ENCODE measurements at places on chromosomes 13 and 19.

- DNase-seq: no peak
Observed at GRCh38 chr19:2686360-2686759, 16.1 kb downstream of the GNG7 start.

GRCh38 chr13:20360041-20360491 is 127.9 kb upstream of the GJB6 start:
- no peak for DNase-seq

- peak; percentile 90 for DNase-seq
Observed at GRCh38 chr13:93727211-93728141, 500.9 kb downstream of the GPC6 start.

DNA sequence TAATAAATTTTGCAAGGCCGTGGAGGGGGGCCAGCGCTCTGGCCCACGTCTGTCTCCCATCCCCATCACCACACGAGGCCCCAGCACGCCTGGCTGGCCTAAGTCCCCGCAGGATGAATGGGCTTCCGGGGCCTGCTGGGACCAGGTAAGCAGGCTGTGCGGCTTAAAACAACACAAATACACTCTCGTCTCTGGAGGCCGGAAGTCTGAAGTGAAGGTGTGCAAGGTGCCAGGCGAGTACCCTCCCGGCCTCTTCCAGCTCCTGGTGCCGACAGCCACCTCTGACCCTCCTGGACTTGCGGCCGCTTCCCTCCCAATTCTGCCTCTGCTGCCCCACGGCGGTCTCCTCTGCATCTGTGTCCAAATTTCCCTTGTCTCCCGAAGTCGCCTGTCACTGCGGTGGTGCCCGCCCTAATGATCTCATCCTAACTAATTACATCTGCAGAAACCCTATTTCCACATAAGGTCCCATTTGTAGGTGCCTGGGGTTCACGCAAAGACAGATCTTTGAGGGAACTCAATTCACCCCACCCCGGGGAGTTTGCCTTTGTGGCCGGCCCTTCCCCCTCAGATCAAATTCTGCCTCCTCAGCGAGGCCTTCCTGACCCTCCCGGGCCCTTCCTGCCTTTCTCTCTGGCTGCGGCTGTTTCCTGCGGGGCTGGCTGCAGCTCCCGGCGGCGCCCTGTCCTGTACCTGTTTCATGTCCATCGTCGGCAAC is 8.1 kb upstream of the PTBP1 start:
- no peak for DNase-seq

DNA sequence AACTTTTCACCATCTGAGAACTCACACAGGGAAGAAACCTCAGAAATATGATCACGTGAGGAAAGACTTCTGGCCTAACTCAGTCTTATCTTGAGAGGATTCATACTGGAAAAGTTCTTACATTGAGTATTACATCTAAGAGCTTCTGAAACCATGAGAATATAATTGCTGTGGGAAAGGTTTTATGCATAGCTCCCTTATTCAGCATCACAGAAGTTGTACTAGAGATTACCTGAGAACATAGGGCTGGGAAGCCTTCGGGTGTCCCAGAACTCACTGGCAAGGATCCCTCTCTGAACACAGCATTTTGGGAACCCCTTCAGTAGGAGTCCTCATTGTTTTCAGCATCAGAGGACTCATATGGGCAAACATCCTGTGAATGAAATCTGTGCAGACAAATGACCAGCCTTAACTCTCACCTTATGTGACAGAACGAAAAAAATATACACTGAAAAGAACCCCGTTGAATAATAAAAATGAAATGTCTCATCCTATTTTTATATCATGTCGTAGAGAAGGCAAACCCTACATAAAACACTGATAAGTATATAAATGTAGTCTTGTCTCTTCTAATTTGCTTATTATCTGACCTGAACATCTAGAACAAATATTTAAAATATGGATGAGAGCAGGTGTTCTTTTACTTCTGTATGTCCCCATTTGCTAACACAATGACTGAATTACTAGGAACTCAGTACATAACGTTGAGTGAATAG is 14.2 kb downstream of the ZNF274 start:
- peak; percentile 37 for DNase-seq

DNA sequence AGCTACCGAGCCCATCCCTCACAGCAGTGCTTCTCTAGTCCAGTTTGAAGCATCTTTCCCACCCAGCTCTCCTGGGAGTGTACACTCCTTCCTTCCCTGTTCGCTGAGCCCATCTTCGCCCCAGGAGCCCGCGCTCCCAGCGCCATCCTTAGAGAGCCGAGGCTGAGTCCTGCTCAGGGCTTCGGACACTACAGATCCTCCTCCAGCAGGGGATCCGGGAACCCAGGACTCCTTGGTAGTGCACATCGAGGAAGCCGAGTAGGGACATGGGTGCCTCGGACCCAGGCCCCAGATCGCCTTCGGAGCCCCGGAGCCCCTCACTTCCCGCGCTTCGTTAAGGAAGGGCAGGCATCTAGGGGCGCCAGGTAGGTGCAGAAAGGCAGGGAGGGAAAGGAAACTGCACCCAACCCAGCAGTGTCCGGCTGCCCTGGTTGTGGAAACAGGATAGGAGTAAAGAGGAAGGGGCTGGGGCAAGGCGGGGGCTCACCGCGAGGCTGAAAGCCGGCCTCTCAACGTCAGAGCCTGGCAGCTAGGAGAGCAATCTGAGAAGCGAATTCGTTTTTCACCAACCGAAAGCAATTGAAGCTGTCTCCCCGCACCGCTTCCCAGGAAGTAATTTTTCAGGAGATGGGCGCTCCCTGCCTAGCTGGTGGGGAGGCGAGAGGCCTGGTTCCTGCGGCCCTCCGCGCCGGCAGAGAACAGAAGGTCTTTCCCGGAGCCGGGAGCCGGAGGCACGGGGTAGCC is 1.0 kb downstream of the PDX1 start:
- DNase-seq: peak; percentile 8

DNA sequence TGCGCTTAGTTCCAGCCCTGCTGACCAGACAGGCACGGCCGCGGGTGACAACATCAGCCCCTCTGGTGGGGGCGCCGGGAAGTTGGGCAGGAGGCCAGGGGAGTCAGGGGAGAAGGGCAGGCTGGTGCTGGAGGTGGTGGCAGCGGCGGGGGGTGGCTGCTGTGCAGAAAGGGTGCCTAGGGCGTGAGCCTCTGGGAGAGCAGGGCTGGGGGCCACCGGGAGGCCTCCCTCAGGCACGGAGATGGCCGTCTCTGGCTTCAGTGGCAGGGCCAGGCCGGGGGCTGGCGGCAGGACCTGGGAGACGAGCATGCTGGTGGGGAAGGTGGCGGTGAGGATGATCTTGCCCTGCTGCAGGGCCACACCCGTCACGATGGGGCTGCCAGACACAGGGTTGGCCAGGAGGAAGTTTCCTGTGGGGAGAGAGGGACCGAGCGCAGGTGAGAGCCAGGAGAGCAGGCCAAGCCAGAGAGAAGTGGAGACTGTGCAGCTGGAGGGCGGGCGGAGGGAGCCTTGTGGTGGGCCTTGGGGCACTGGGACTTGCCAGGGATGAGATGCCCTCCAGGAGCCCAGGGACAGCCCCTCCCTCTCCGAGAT is 3.3 kb downstream of the SIX5 start:
- no peak for DNase-seq

GRCh38 chr19:42153672-42154433 is 21.6 kb upstream of the POU2F2 start:
- DNase-seq: no peak
